NCI-H2107 (cell line): ENCODE measurements at places on chromosomes 12 and 14.

DNA sequence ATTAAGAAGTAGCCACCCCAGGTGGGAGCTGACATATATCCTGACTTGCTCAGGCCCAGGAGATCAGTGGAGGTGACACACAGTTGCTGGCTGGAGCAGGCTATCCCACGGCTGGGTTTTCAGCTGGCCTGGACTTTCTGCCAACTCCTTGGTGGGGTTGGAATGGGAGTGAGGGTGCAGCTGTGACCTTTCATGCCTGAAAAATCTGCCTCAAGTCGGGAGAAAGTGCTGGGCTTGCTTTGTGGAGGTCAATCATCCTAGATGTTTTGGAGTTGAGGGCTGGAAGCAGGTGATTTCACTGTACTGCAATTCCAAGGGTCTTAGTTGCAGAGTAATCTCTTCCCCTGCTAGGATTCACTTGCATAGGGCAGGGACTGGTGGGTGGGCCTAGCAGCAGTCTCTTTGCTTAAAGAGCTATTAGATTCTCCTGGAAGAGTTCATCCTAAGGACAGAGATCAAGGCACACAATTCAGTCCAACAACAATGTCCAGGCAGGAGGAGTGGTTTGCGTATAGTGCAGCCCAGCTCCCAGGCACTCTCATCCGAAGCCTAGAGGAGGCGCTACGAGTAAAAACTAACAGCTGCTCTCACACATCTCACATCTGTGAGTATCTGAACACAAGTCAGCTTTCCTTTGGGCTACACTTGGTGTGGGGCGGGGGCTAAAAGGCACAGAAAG, 98.1 kb downstream of the GAS2L3 start:
- DNase-seq = no peak

DNA sequence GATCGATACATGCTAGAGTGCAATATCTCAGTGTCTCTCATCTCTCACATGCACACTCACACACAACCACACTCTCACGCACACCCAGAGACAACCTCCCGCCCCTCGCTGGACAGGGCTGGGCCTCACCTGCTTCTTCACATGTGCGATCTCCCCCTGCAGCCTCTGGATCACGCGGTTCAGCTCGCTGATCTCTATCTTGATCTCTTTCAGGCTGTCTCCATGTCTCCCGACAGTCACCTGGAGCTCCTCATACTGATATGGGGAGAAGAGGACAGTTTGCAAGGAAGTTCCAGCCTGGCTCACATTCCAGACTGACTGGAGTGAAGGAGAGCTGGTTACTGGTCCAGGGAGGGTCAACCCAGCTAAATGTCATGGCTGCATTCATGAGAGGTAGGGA, 4.4 kb downstream of the KRT2 start:
- no peak for DNase-seq

DNA sequence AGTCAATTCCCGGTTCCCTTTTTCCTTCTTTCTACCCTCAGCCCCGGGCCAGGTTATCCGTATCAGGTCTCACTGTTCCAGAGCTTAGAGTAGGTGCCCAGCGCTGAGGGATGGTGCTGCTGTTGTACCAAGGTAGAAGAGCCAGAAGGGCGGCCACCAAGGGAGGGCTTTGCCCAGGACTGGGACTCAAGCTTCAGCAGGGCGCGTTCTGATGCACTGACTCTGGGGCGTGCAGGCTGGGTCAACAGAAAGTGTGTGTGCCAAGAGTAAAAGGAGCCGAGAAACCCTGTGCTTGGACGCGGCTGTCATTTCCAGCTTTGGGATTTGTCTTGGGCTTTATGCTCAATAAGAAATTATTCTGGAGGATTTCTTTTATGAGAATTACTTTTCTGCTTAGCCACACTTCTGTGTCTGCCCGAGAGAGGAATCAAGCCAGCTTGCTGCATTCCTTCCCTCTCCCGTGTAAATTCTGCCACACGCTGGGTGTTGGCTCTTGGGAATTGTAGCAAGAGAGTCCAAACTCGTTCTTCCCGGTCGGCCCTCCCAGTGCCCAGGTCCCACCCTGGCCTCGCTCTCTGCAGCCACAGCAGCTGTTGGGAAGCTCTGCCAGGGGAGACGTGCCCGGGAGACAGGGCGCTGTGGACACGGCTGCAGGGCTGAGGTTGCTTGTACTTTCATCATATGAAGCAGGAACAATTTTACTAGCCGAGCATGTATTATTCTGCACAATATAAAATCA, 98.0 kb downstream of the FBXL14 start:
- DNase-seq = no peak

GRCh38 chr12:6355491-6356373, 13.9 kb upstream of the TNFRSF1A start:
- DNase-seq = no peak

DNA sequence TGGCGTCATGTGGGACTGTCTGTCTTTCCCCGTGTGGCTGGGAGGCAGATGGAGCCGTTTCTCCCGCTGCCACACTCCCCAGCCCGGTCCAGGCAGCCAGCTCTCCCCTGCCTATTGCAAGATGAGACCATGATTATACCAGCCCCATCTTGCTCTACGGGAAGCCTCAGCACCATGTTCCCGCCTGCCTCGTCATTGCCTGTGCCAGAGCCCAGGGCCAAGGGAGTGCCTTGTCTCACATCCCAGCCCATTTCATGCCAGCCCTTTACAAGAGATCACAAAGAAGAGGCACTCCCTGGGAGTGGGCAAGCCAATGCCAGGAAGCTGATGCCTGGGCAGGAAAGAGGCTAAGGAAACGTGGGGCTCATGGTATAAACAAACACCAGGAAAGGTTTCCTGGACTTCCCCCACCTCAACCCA, 23.9 kb downstream of the GPR68 start:
- no peak for DNase-seq

DNA sequence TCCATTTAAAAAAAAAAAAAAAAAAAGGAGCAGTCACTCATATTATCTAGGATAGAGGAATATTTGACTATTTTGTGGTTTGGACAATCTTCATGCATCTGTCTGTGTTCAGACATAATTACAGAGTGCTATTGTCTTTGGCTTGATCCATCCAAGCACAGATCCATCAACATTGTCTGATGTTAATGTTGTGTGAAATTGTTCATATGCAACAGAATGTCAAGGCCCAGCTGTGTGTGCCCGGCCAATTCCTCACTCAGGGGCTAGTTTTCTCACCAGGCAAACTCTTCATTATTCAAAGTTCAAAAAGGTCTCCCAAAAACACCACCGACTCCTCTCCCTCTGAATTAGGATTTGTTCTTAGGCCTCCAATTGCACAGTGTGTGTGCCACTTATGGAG, 324.9 kb upstream of the TMTC1 start:
- no peak for DNase-seq

DNA sequence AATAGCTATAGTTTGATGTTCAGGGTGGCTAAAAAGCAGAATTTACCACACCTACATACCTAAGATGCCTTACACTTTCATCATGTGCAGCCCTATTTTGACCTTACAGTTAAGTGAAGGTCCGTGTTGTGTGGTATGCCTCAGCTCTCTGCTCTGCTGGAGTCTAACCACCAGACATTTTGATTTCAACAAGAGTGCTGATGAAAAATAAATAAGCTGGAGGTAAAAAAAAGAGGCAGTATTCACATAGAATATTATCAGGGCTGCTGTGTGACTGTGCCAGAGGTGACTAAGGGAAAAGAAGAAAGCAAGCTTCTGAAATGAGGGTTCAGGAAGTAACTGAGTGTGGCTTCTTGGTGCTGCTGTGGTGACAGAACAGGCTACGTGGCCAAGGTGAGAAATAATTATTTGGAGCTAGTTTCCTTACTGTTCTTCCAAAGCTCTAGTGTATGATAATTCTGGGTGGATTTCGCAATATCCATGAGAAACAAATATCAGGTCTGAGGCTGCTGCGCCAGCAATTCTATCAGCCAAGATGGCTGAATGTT, 188.8 kb downstream of the STXBP6 start:
- no peak for DNase-seq

DNA sequence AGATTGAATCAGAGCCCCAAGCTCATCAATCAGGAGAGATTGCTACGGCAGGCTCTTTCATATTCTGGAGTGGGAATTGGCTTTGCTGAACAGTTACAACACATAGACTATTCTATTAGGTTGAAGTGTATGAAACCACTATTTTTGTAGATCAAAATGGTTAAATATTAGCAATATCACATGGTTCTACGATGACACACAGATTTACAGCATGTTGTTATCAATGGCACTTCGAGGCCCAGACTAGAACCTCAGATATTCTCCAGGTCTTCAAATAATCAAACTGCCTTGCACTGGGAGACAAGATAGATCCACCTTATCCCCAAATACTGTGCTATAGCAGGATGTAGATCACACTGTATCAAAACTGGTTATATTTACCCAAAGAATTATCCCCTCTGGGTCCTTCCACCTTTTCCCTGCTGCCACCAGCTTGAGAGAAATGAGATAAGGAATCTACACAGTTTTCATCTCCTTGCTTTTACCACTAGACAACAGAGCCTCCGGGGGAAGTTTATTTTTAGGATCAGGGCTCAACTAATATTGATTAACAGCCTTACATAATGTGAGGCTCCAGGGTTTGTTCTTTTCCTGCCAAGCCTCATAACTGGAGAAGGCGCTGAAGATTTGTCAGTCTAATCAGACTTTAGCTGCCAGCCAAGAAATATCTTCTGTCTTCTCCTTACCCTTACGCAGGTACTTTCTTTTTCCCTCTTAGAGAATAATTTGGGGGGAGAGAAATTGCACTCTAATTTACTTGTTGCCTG, 507.1 kb downstream of the DIO2 start:
- DNase-seq = no peak

DNA sequence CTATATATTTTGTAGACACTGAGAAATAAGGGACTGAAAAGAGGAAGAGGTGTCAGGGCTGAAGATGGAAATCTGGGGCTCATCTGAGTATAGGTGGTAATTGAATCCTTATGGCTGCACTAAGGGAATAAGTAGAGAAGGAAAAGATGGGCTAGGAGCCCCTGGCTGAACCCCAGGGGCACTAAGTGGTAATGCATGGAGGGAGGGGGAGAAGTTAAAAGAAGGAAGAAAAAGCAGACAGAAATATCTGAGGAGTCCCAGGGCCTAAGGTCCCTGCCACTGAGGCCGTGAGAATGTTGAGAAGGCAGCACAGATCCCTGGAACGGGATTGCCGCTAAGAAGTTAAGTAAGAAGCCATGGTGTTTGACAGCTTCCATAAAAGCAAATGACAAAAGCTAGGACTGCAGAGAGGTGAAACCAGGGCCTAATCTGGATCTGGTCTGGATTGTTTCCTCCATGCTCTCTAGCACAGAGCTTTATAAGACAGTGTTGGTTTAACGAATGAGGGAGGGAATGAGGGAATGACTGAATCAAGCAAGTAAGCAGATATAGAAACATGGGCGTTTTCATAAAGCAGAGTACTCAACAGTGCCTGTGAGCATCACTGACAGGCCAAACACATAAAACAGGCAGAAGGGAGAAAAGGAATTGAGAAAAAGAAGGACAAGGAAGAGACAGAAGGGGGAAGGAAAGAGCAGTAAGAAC, 92.9 kb downstream of the HMGA2 start:
- DNase-seq = no peak

DNA sequence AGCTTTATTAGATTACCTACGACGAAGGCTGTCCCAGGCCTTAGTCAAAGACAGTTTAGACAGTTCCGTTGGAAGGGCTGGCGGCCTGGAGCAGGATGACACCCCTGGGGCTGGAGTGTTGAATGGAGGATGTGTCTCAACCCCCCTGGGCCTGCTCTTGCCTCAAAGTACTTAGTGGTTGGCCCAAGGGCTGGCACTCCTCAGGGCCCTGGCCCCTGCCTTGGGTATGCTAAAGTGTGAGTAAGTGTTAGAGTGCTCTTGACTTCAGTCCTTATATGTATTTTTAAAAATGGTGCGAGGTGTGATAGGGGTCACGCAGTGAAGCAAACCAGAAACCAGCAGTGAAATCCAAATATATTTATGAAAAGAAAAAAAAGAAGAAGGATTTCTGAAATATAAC, 261.6 kb downstream of the KTN1 start:
- no peak for DNase-seq

DNA sequence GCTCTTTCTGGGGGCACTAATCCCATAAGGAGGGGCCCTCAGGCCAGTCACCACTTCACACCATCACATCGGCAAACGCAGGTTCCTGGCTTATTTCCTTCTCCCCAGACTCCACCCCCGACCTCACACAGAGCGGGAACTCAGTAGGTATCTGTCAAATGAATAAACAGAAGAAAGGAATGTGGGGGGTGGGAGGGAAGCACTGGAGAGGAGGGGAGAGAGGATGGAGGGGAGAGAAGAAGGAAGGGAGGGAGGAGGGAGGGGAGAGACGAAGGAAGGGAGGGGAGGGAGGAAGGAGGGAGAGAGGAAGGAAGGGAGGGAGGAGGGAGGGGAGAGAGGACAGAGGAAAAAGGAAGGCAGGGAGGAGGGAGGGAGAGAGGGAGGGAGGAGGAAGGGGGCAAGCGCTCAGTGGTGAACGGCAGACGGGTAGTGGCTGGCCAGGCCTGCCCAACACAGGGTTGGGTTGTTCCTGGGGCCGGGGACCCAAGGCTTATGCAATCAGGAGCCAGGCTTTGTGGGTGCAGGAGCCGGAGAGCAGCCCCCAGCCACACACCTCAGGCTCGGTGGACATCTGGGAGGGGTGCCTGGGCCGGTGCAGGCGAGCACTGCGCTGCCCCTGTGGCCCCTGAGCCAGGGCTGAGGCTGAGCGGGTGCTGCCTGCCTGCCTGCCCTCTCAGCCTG, 52.6 kb upstream of the FBRSL1 start:
- no peak for DNase-seq
